ENCODE measurements at places on chromosomes 5 and 9. TPM values are rescaled to one million over a fixed set of nuclear protein-coding genes. Genes with fewer than 3 reads are reported as not detected.

DNA sequence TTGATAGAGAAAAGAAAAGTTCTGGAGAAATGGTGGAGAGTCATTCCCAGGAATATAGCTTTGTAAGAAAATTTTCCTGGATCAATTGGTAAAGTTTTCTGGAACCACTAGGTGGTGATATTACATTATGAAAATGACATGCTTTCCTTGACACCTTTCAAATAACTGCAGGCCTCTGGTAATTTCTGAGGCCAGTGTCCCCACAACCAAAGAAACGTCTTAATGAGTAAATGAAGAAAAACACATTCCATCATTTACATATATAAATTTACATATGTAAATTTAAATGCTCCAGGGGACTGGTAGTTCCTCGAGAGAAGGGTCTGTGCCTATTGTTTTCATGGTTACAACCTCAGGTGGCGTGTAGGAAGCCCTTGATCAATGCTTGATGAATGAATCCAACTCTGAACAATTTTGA, 17.2 kb upstream of the RGS3 start:
- no peaks in the 10 kb centered on the region for H3K27me3 ChIP-seq
- H3K36me3 ChIP-seq = no peaks in the 10 kb centered on the region
- no peaks in the 10 kb centered on the region for H3K4me1 ChIP-seq
- no peak overlapping the region for H3K27ac ChIP-seq

GRCh38 chr5:178424810-178425177, 165.4 kb downstream of the COL23A1 start:
- no peaks in the 10 kb centered on the region for H3K36me3 ChIP-seq
- no peak for DNase-seq
- H3K4me3 ChIP-seq = no peak overlapping the region
- H3K27ac ChIP-seq = no peak overlapping the region

DNA sequence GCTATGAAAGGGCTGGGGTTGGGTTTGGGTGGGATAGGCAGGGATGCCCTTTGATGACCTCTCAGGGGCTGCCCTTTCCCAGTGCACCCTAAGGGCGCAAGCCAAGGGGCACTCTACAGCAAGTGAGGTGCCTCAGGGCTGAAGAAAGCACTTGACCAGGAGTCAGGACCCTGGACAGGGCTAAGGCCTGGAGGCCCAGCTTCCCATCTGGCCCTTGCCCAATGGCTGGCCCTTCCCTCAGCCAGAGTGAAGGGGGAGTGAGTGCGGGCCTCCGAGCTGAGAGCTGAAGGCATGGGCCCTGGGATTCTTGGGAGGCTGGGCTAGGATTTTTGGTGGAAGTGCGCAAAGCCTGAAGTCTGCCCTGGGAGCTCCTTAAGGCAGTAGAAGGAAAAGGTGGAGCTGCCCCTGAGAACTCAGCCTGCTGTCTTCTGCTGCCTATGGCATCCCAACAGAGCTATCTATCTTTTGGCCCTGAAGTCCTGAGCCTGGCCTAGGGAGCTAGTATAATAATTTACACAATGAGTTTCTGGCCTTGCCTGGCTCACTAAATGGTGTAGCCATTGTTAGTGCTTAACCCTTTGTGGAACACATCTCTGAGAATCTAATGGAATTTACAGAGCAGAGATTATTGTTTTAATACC, 16.4 kb downstream of the JADE2 start:
- DNase-seq = no peak
- peaks cover 90% of the 10 kb centered on the region for H3K36me3 ChIP-seq
- no peaks in the 10 kb centered on the region for H3K27me3 ChIP-seq
- no peak overlapping the region for H3K27ac ChIP-seq

DNA sequence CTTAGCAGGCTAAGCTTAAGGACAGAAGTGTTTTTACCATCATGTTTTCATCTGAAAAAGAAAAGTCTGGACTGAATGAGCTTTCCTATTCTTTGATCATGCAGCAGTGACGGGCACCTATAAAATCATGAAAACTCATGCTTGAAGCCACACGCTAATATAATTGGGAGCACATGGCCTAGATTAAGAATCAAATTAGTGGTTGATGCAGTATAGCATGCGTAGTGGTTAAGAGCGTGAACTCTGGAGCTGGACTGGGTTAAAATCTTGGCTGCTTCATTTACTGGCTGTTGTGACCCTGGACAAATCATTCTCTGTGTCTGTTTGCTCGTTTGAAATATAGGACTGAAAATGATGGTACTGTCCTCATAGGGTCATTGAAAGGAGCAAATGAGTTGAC, 49.9 kb upstream of the IL13 start:
- no peak for DNase-seq
- no peak overlapping the region for H3K4me3 ChIP-seq
- no peaks in the 10 kb centered on the region for H3K36me3 ChIP-seq
- no peak overlapping the region for H3K27ac ChIP-seq
- H3K27me3 ChIP-seq = no peaks in the 10 kb centered on the region
- H3K4me1 ChIP-seq = no peaks in the 10 kb centered on the region

DNA sequence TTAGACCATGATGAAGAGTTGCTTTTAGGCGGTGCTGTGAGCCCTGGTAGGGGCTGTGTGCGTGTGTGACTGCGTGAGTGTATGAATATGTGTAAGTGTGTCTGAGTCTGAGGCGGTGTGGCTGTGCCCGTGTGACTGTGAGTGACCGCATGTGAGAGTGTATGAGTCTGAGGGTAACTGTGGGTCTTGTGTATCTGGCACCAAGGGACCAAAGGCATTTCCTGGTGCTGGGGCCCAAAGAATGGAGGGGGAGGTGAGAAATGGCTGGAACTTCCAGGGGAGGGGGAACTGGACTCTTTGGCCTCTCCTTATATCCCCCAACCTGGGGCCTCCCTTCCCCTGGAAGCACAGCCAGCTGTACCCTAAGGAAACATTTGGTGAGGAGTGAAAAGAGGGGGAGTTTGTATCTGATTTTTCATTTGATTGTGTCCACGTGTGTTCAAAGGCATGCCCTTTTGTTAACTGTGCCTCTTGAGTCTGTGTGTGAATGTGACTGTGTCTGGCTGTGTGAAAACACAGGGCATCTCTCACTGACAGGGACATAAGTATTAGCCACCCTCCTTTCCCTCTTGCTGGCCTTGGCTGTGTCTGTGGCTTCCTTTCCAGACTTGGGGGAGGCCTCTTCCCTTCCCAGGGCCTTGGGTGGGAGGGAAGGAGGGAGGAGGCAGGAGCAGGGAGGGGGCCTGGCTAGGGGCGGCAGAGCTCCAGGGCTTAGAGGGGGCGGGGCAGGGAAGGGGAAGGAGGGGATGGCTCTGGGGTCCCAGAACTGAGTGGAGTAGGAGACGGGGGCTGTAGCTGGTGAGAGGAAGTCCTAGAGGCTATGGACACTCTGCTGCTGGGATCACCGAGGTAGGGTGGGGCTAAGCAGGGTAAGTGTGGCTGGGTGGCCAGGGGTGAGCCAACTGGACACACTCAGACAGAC, 1.4 kb downstream of the IL11RA start:
- peaks cover 19% of the 10 kb centered on the region for H3K36me3 ChIP-seq
- peaks cover 52% of the 10 kb centered on the region for H3K4me1 ChIP-seq
- DNase-seq = no peak
- peak overlapping the region; percentile 48 for H3K4me3 ChIP-seq
- no peaks in the 10 kb centered on the region for H3K27me3 ChIP-seq

GRCh38 chr5:151094030-151094851, 13.4 kb upstream of the TNIP1 start:
- no peak for DNase-seq
- no peak overlapping the region for H3K4me3 ChIP-seq
- no peaks in the 10 kb centered on the region for H3K27me3 ChIP-seq
- H3K36me3 ChIP-seq = no peaks in the 10 kb centered on the region
- H3K4me1 ChIP-seq = peaks cover 44% of the 10 kb centered on the region

Gene CCL27
- not detected for total RNA-seq

Gene LECT2
- total RNA-seq = not detected
